ENCODE measurements at places on chromosomes 1 and 21.

DNA sequence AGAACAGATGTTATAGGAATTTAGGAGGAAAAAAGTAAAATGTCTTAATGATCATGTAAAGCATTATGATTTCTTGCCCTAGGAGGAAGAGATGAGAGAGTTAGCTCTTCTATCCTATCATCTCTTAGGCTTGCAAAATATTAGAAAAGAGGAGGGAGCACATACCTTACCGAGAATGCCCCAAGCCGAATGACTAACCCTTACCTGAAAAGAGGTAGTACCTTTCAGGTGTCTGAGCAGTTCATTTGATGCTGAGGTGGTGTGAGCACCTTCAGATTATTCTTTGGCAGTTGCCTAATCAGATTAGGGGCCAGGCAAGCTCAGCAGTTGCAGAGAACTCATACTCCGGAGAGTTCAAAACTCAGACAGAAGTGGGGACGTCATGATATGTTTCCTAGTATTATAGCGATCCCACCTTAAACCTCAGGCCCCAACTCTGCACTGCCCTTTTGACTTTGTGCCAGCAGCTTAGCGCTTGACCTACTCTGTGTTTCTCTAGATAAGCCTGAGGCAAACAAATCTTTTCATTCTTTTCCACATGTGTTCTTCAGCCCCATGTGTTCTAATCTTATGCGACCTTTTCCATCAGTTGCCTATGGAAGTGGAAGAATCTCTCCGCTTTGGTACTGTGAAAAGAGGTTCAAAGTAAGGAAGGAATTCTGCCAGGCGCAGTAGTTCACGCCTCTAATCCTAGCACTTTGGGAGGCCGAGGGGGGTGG, 52.5 kb downstream of the ATP2B4 start:
- no peak for DNase-seq

- no peak for DNase-seq
Observed at GRCh38 chr1:10693152-10693496, 103.3 kb downstream of the CASZ1 start.

GRCh38 chr1:186781730-186782129, 47.0 kb upstream of the PLA2G4A start:
- DNase-seq: no peak

DNA sequence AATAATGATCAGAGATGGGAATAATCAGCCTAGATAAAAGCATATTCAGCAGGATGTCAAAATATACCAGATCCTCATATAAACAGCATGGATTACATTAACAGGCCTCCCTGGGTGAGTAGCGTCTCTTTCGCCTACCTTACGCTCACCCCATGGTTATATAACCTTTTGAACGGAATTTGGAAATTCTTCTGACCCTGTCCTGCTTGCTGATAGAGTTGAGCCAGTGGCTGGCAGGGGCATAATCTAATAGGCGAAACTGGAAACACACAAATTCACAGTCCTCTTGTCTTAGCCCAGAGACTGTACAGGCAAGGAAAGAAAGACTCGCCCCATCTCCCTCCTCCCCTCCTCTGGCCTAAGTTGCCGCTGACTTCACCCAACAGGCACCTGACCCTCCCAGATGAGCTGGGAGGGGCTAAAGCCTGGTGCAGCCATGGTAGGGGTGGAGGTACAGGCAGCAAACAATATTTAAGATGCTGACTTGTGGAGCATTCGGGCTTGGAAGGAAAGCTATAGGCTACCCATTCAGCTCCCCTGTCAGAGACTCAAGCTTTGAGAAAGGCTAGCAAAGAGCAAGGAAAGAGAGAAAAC, at the start of gene ANGPTL7:
TSS of gene ANGPTL7 (plus strand) at position 498 of the 594 bp plus-strand sequence. CDS start 225 bp downstream, outside the sequence.
- DNase-seq: no peak

- no peak for DNase-seq
Observed at GRCh38 chr1:54885237-54885679, 1.7 kb downstream of the DHCR24 start.

DNA sequence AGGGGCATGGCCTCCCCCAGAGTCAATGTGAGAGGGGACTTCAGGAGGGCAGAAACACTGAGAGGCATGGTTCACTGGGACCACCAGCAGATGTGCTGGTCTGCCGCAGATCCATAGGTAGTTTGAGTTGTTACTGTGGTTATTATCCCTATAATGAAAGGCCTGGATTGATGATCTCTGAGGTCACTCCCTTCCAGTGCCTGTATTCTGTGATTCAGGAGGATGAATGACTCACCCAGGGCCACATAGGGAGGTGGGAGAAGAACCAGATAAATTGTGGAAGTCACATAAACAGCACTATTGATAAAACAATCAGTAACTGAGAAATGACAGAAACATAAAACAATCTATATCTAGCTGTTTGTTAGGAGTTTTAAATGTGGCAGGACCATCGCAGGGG, 22.7 kb upstream of the ACTL8 start:
- DNase-seq: no peak

- DNase-seq: no peak
Observed at GRCh38 chr1:111882559-111882958, 106.9 kb downstream of the KCND3 start.

DNA sequence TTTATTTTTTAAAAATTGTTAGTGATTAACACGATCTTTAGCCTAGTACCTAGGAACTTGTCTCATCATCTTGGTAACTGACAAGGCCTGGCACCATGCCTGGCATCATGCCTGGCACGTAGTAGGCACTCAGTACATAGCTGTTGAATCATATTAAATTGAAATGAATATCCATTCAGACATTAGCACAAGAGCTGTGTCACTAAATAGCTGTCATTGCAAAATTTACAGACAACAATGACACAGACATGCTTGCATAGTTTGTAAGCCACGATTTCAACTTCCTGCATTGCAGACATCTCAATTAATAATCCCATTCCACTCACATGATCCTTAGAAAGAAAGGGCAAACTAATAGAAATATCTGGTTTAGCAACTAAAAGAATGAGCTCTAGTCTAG, 15.4 kb upstream of the PHACTR4 start:
- DNase-seq: no peak

DNA sequence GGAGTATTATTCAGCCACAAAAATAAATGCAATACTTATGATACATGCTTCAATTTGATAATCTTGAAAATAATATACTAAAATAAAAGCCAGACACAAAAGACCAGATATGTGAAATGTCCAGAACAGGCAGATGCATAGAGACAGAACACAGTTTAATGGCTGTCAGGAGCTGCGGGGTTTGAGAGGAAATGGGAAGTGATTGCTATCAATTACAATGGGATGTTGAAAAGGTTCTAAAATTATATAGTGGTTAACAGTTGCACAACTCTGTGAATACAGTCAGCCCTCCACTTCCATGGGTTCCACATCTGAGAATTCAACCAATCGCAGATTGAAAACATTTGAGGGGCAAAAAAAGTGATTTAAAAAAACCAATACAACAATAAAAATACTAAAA, 54.0 kb downstream of the LTN1 start:
- no peak for DNase-seq

GRCh38 chr21:15449556-15449955, 280.2 kb upstream of the USP25 start:
- DNase-seq: no peak

GRCh38 chr1:2231532-2232254, 3.6 kb downstream of the SKI start:
- peak; percentile 73 for DNase-seq

GRCh38 chr1:201681375-201681774, 142.4 kb downstream of the NAV1 start:
- DNase-seq: no peak

DNA sequence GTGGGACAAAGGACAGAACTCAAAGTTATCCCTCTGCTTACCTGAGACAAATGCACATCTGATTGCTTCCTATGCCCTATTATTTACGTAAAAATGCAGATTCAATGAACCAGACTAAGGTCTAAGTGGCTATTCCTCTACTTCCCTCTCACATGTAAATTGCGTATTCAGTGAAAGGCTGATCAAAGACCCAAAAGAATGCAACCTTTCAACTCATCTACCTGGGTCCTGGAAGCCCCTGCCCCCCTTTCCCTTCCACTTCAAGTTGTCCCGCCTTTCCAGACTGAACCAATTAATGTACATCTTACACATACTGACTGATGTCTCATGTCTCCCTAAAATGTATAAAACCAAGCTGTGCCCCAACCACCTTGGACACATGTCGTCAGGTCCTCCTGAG, 14.6 kb downstream of the SSX2IP start:
- DNase-seq: no peak

DNA sequence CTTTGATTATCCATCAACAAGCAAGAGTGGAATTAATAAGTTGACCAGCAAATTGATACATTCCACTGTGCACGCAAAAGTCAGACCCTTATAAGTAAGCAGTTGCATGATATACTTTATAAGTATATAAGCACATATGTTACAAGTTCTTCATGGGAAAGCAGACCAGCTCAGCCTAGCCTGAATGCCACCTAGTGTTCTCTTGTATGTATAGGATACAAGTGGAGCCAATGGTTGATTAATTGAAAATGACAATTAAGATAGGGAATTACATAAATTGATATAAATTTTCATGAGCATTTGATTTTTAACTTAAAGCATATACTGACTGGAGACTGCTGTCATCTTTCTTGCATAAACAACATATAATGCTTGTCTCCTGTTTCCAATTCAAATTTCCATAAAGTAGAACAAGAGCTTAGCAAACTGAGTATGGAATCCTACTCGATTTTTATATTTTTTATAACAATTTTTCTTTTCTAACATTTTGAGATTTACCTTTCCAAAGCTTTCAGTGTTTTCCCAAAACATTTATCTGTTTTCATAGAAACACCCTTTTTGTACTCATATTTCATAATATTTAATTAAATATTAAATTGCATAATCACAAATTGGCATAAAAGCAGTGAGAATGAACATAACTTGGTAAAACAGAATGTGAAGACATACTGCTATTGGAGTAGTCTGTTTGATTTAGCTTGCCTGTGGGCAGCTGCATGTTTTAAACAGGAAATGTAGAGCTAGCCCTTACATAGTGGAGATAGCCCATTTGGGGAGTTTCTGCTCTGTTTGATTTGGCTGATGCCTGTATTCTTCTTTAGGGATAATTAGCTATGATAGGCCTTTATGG, 62.8 kb downstream of the MAGI3 start:
- no peak for DNase-seq

DNA sequence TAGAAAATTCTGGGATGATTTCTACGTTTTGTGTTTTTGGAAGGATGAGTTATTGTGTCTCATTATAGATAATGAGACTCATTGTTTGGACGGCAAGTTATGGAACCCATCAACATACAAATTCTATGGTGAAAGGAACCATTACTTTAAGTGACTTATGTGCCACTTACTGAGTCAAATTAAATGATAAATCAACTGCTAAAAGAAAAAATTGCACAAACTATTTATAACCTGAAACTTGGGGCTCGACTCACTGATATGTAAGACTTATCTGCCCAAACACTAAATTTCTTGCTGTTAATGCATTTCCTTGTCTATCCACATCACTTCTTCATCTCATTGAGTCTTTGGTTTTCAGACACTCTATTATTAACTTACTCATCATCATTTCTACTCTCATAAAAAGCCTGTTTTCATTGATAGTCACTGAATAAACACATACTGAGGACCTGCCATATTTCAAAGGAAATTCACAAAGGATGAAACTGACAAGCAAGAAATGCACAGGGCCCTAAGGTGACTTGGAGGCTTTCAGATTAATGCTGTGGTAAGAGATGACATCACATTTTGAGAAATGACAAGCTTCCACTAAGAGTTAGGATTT, 872.7 kb upstream of the ADAMTS5 start:
- DNase-seq: no peak

- DNase-seq: no peak
Observed at GRCh38 chr1:244154872-244155531, 103.9 kb downstream of the ZBTB18 start.

DNA sequence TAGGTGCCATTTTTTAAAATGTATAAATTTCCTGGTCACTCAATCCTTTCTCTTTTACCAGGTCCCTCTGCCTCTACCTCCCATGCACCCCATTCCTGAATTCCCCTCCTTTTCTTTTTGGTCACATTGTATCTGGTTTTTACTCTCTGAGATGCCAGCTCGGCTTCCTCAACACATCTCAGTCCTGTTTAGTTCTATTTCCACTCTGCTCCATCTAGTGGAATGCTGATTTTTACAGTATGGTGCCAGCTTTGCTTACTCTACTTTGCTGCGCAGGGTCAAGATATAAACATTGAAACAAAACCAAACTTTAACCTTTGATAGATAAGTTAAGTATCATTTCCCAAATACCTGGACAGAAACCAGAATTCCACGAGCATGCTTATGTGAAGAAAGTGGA, 96.0 kb downstream of the ESRRG start:
- DNase-seq: no peak

DNA sequence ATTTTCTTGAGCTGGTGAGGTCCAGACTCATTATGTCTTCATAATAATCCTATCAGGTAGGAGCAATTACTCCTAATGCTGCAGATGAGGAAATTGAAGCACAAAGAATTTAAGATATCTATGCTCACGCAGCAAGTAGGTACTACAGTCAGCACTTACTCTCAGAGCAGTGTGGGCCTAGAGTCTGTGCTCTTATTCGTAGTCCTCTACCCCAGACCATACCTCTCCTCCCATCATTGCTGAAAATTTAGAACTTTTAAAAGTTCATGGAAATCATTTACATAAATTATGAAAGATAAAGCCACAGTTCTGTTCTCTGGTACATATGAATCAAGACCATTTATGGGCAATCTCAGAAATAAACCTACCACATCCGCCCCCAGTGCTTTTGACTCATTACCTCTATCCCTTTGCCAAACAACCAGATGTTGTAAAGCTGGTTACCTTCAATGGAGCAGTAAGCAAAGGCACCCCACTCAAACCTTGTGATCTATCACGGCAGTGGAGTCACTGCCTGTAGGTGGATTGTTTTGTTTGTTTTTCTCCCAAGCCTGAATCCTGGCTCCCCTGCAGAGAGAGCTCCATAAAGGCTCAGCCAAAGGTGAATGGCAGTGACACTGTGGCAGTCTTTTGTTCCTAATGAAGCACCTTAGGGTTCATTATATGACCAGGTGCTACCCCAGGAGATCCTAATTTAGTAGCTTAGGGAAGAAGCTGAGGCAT, 20.9 kb upstream of the MAN1A2 start:
- no peak for DNase-seq

GRCh38 chr1:19010503-19010902, 54.0 kb upstream of the IFFO2 start:
- DNase-seq: no peak

GRCh38 chr1:42239555-42239954, 75.0 kb upstream of the GUCA2A start:
- DNase-seq: no peak

DNA sequence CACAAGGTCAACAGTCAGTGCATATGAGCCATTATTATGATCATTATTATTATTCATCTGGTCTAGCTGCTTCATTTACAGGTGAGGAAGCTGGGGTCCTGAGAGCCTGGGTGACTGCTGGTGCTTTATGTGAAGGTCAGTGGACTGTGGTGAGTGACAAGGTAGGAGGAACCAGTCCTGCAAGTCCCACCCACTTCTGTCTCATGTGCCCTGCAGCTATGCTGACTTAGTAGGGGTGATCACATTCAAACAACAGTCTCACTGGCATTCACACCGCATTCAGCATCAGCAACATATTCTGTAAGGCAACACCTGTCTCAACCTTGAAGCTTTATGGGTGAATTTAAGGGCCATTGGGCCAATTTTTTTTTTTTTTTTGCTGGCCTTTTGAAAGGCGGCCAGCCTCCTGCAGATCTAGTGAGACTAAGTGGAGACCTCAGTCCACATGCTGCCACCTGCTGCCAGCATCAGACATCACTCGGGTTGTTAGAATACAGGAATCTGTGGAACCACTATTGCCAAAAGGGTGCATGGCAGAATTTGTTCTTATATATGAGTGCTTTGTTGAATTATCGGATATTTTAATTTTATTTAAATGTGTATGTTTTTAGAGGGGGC, 59.9 kb upstream of the CACNA1E start:
- DNase-seq: no peak
